ENCODE measurements at places on chromosomes 5 and 9.

DNA sequence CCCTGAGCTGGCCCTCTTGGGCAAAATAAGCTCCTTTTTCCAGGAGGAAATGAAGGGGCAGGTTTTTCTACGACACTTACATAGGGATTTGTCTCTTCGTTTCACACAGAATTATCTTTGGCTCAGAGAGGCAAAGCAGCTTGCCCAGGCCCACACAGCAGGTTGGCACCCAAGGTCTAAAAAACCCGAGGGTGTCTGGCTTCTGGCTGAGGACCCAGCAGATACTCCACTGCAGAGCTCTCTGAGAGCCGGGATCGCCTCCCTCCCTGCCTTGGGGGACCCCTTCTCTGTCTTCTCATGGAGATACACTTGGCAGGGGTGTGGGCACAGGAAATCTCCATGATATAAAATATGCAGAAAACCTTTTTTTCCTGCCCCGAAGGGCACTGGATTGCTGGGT, 29.0 kb upstream of the LHX2 start:
- DNase-seq, result no peak

DNA sequence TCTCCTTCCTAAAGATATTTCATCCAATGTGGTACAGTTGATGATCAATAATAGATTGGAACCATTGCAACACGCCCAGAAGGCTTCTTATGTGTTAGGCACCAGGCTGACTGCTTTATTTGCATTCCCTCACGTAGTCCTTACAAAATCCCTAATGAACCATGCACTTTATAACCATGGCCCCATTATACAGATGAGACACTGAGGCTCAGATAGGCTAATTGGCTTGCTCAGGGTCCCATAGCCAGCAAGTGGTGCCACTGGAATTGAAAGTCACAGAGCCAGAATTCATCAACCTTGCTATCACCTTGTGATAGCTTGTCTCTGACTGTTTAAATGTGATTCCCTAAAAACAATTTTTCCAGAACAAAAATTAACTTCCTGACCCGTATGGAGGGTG, 27.8 kb upstream of the RAI14 start:
- no peak for DNase-seq

- DNase-seq, result no peak
Measured at GRCh38 chr5:33230467-33231078, 210.2 kb upstream of the TARS1 start.

DNA sequence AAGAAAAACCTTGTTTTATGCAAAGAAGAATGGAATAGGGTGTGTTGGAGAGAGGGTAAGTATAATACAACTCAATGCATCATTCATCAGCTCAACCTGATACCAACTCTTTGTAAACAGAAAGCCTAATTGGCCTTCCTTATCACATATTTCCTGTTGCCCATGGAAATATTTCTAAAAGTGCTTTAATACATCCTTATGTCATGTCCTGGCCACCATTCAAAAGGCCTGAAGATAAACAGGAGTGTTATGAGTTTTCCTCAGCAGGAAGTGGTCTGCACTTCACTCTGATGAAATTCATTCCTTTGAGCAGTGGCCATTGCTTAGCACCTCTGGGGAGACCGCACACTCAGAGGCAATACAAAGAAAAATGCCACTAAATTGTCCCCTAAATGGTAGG, 511.2 kb downstream of the SEMA5A start:
- DNase-seq, result no peak

DNA sequence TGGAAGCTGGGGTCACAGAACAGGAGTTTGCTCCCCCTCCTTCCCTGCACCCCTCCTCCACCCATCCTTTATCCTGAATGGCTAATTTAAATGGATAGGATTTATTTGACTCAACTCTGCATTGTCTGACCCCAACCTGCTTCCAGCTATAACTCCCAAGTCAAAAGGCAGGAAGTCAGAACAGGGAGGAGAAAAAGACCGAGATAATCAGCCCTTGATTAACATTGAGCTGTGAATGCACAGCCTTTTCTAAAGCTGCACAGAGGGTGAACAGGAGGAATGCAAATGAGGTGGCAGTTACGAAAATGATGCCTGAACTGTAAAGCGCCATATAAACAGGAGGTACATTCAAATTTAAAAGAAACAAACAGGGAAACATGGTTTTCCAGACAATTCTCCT, 152.8 kb downstream of the SPOCK1 start:
- no peak for DNase-seq

GRCh38 chr5:51188001-51188591, 195.2 kb upstream of the ISL1 start:
- DNase-seq, result no peak

GRCh38 chr5:126869005-126869451, 92.1 kb downstream of the LMNB1 start:
- no peak for DNase-seq

DNA sequence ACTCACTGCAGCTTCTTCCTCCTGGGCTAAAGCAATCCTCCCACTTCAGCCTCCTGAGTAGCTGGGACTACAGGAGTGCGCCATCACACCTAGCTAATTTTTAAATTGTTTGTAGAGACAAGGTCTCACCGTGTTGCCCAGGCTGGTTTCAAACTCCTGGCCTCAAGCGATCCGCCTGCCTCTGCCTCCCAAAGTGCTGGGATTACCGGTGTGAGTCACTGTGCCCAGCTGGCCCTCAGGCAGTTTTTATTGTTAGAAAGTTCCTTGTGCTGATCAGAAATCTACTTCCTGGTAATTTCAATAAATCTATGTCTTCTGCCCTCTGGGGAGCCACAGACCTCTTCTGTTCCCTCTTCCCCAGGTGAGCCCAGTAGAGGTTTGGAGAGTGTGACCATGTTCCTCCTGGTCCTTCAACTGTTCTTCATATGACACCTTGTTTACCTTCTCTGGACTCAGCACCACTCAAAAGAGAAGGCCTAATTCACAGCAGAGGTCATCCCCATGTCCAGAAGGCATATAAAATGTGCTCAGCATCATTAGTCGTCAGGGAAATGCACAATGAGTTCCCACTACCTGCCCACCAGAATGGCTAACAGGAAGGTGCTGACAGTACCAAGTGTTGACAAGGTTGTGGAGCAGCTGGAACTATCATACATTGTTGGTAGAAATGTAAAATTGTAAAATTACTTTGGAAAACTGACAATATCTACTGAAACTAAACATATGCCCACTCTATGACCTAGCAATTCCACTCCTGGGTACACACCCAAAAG, 10.4 kb downstream of the TMOD1 start:
- DNase-seq, result peak; percentile 58

GRCh38 chr5:96080557-96080956, 118.9 kb upstream of the ELL2 start:
- DNase-seq, result peak; percentile 81

GRCh38 chr9:1939926-1940368, 75.2 kb upstream of the SMARCA2 start:
- DNase-seq, result peak; percentile 27

DNA sequence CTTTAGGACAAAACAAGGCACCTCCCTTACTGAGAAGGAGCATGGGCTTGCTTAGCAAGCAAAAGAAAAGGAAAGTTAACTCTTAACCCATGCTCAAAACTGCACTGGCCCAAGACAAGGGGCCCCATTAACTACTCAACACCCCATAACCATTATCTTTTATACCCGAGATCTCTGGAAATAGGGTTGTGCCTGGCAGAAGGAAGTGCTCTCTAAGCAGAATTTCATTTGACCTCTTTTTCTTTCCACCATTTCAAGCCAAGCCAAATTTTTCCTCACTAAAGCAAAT, 167.2 kb downstream of the RASEF start:
- DNase-seq, result no peak

DNA sequence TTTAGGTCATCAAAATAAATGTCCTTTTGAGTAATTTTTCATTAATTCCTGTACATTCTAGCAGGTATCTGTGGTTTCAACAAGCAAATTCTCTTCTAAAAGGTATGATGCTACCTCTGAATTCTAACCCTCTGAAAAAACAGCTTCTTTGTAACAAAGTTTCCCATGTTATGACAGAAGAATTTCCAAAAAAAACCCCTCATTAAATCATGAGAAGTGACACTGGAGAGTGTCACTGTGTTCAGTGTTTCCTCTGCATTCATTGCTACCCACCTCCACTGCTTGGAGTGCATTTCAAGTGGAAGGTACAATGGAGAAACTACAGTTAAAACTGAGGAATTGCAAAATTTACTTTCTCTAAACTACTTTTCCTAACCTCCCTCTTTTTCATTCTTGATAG, 10.1 kb downstream of the CDKN2A start:
- DNase-seq, result no peak

- DNase-seq, result peak; percentile 31
Measured at GRCh38 chr9:128636024-128636390, 20.6 kb downstream of the DYNC2I2 start.

- DNase-seq, result peak; percentile 53
Measured at GRCh38 chr5:38535248-38535750, 21.1 kb downstream of the LIFR start.

DNA sequence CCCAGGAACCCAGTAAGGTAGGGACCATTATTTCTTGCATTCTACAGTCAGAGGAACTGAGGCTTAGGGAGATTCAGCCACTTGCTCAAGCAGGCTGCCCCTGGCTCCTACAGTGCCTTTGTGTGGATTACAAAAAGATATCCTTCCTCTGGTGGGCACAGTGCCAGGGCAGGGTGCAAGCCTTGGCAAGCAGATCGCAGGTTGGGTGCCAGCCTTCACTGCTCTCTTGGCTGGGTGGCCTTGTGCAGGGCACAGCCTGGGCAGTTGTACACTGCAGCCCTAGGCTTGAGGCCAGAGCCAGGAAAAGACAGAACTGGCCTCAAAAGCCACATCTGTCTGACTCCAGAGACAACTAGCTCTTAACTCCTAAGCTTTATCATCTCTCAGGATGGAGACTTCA, 15.0 kb downstream of the DOCK2 start:
- DNase-seq, result no peak

DNA sequence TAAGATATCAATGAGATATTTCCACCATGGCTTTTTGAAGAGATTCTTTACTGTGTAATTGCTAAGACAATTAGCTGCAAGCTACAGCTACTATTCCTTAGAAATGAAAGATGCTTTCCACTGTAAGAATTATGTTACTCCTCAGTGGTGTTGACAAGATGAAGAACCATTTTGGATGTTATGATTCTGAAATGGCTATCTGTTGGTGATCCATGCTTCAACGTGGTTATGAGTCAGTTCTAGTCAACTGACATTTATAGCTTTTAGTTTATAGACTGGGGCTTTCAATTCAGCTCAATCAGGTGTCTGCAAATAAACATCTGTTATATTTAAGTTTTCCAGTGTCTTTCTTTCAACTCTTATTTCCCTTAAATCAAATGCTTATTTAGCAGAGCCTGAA, 93.7 kb downstream of the SGCD start:
- DNase-seq, result no peak

DNA sequence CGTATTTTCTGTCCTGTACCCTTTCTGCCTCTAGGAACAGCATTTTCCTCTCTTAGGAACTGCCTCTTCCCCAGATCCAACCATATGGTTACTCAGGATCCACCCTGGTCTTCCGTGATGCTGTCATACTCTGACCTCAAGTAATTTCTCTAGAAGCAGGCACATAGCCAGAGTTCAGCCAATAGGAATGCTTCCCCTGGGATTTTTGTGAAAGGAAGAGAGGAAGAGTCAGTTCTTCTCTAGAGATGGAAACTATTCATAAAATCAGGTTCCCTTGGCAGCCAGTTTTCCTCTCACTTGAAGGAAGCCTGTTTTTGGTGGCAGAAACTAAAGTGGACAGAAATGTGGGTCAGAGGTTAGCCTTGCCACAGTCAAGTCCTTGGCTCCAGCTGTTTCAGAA, 400.1 kb upstream of the PCSK5 start:
- DNase-seq, result no peak

- no peak for DNase-seq
Measured at GRCh38 chr5:135138116-135138850, 104.3 kb upstream of the PITX1 start.

DNA sequence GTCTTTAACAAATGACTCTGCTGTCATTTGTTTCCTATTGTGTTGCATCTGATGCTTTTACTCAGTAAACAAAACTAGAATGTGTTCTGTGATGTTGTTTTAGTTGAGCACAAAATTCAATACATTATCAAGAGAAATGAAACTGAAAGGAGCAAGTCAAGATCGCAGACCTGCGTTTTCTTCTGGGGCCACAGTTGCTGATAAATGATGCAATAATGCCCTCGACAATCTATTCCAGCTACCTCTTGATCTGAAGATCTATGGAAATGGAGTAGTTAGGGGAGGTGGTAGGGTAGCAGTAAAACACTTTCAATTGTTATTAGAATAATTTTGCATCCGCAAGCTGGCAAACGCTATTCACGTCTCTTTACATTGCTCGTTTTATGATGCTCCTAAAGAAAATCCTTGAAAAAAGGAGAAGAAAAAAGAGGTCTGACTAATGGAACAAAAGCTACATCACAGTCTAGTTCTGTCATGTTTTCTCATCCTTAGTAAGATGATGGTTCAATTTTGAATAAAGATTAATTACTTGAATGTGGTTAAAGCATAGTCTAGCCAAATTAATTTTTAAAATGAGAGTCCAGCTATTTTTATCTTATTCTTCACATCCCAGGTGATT, 1.6 kb downstream of the ZNF366 start:
- DNase-seq, result no peak

DNA sequence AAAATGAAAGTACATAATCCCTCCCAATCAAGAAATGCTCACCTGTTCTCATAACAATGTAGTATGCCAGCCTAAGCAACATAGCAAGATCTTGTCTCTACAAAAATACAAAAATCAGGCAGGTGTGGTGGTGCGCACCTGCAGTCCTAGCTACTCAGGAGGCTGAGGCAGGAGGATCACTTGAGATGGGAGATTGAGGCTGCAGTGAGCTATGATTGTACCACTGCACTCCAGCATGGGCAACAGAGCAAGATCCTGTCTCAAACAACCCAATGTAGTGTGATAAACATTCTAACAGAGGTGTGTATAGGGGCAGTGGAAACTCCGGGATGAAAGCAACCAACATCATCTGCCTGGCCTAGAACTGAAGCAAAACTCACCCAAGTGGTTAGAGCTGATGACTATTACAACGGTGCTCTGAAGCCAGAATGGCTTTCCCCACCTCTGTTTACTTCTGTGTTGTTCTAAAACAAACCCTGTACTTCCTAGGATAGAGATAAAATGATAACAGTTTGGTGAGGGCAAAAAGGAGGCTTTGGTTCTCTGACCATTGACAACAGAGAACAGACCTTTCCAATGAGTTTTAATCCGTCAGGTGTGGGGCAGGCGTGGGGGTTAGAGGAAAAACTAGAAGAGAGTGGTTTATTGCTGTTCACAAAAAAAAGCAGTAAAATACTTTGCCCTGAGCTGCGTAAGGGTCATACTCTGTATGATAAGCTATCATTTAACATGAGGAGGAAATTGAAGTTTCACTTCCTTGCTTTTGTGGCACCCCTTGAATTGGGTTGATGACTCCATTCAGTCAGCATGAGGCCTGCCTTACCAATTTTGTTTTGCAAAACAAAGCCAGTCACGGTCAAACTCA, 18.9 kb downstream of the WNT8A start:
- DNase-seq, result no peak

DNA sequence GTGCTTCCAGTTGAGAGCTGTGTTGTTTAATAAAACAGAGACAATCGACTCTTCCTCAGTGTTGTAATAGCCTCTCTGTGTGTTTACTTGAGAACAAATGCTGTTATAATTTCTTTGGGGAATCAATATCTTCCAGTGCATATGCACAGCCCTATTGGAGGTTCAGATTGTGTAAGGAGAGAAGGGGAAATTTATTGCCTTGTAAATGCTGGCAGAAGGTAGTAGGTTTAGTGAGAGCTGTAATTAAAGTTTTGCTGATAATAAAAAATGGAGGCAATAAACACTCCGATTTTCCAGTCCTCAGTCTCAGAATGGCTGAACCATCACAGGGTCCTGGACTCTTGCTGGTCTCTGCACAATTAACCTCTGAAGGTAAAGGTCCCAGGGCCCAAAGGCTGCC, 128.3 kb downstream of the C5orf15 start:
- DNase-seq, result no peak

GRCh38 chr5:50738864-50739263, 72.4 kb downstream of the PARP8 start:
- no peak for DNase-seq

Measured in renal cortical epithelial cell (primary cell).